ENCODE measurements at places on chromosomes 5 and 9.

DNA sequence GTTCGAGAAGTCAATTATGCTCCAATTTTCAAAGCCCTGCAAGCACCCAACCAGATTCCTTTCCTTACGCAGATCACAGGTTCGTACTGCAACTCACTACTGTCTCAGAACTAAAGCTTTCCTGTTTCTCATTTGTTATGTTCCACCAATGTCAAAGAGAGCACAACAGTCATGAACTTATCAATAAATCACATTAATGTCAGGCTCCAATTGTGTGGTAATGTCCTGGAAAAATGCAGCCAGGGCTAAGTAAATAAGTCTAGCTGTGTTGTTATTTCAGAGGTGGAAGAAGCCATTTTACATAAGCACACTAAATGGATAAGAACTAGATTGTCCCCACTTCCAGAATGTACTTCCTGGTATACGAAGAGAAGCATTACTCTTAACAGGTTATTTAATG is 488.6 kb upstream of the PTGER4 start:
- DNase-seq = no peak

GRCh38 chr5:93658044-93658443 is 75.0 kb downstream of the NR2F1 start:
- no peak for DNase-seq

- no peak for DNase-seq
Measured at GRCh38 chr9:133707763-133708245, 30.3 kb downstream of the SARDH start.

- no peak for DNase-seq
Measured at GRCh38 chr9:123881604-123882003, 48.3 kb downstream of the DENND1A start.

DNA sequence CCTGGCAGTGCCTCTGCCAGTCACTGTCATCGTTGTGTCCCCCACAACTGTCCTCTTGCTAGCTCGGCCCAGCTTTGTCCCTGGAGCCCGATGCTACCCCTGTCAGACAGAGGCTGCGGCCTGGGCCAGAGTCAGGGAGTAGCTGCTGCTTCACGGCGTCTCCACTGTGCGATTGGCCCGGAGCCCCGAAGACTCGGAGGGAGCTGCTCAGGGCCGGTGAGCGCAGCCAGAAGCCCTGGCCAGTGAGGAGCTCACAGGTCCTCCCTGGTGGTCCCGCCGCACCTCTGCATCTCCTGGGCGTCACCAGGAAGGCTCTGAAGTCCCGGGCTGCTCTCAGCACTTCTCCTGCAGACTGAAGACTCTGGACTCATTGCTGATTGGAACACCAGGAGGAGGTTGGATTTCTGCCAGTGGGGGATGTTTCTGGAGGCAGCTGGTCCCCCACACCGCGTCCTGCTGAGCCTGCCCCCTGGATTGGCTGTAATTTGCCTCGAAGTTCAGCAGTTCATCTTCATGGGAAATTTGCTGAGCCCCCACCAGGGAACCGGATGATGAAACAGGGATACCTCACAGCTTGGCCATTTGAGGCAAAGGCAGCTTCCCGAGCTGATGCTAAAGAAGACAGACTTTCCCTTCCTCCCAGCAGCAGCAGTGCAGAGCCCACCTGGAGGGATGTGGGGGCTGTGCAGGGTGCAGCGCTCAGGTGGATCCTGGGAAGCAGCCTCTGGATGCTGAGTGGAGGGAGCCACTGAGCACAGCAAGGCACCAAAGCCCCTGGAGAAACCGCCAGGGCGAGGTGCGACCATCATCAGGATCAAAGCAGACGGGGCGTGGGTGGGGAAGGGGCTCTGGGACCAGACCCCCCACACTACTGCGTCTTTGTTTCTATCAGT is 45.6 kb downstream of the USP20 start:
- no peak for DNase-seq

DNA sequence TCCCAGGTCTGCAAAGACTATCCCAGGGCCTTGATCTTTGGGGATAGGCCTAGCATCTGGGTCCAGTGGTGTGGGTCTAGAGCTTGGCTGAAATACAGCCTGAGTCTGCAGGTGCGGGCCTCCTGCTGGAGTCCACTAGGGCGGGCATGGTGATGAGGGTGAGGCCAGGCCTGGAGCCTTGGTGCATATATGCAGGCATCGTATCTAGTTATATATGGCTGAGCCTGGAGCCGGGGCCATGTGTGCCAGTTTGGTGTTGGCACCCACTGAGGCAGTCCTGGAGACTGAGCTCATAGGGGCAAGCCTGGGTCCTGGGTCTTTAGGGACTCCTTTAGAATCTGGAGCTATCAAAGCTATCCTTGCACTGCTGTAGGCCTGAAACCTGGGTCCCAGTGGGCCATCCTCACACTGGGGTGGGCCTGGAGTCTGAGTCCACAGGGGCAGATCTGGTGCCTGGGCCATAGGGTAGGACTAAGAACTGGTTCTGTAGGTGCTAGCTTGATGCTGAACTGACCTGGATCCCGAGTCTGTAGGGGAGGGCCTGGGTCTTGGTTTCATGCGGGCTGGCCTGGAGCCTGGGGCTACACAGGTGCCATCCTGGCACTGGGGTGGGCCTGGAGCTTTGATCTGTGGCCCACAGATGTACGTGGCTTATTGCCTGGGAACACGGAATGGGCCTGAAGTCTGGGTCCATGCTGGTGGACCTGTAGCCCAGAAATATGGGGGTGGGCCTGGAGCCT is 346.5 kb upstream of the MEF2C start:
- no peak for DNase-seq

- DNase-seq = no peak
Measured at GRCh38 chr5:54653956-54654614, 136.5 kb downstream of the SNX18 start.

- DNase-seq = no peak
Measured at GRCh38 chr9:129679537-129679936, 14.1 kb downstream of the PRRX2 start.
